NCI-H1048 (cell line): ENCODE measurements at places on chromosomes 2 and 18.

DNA sequence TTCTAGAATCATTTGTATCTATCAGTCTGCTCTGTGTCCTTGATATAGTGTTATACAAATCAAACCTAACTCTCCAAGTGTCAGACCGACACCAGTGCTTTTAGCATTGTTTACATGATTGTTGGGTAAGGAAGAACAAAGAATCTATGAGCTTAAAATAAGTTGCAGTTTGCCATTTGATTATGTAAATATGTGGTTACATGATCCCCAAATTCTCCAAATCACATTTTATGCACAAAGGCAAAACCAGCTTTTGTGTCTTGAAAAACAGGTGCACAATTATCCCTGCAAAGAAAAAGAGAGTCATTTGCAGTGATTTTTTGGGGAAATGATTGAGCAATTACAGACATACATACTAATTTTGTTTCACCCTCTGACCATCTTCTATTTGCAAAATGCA lies 652.6 kb upstream of the CHAC2 start:
- no peak for DNase-seq

DNA sequence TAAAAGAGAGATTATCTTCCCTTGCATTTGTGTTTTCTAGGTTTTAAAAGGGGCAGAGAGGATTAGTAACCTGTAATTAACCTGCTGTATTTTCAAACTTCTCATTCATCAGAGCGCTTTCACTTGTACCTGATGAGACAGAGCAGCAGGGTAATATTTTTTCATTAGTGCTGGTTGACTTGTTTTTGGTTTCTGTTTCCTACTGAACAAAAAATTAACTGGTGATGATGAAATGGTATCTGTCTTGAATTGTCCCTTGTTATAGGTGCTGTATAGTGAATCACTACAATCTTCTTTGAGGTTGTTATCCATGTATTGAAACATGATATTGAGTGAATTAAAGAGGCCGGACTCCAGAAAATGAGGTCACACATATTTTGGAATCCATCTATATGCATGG lies 37.9 kb downstream of the CDH20 start:
- DNase-seq, result no peak

DNA sequence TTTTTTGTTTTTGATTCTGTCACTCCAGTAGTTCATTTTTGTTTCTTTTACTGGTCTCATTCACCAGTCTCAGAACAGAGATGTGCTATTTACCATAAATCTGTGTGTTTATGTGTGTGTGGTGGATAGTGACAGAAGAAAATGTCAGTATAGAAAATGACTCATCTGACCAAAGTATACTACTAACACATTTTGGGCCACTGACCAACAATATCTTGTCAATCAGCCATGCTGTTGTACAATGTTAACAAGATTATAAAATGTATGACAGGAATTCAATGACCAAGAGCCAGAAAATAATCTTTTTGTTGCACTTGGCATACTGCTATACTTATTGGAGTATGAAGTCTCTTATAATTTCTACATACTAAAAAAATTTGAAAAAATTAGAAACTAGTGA lies 1081.4 kb upstream of the NRXN1 start:
- no peak for DNase-seq

GRCh38 chr18:1092228-1092627 lies 187.6 kb downstream of the ADCYAP1 start:
- no peak for DNase-seq

- DNase-seq, result no peak
These were observed 9.0 kb upstream of the SCN9A start for GRCh38 chr2:166384774-166385173.

GRCh38 chr18:56245866-56246580 lies 392.4 kb downstream of the TXNL1 start:
- DNase-seq, result no peak

DNA sequence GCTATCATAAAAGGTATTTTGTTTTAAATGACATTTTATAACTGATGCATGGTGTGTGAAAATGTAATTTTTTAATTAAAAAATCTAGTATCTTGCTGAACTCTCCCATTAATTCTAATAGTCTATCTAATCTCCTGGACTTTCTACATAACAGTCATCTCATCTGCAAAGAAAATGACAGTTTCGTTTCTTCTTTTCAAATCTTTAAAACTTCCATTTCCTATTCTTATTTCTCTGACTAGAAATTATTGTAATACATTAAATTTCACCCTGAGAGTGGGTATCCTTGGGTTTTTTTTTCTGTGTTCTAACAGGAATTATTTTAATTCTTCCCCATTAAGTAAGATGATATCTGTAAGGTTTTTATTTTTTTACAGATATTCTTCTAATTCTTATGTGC lies 120.1 kb downstream of the KCNF1 start:
- no peak for DNase-seq
